A375 (cell line): ENCODE measurements at places on chromosomes 1 and 21. TPM values are rescaled to one million over a fixed set of nuclear protein-coding genes. Genes with fewer than 3 reads are reported as not detected.

Gene SLC2A5
- not detected in 2 replicates for total RNA-seq

Gene KLF17
- total RNA-seq = 0.21 and 0.34 TPM in 2 replicates

Gene KMO
- total RNA-seq = 1.2 TPM in 1 of 2 replicates, not detected in the other

Gene CDK18
- 4.1 and 6.6 TPM in 2 replicates for total RNA-seq

Gene IGFN1
- total RNA-seq = 0.32 and 0.49 TPM in 2 replicates
